Uterus (tissue), 4 donors: ENCODE measurements at places on chromosomes 12 and 14. TPM values are rescaled to one million over a fixed set of nuclear protein-coding genes. Genes with fewer than 3 reads are reported as not detected.

FAM222A gene
- not detected for total RNA-seq

- no peaks in the 10 kb centered on the region for H3K4me1 ChIP-seq
- no peaks in the 10 kb centered on the region for H3K27me3 ChIP-seq
- DNase-seq = no peak
- H3K36me3 ChIP-seq = no peaks in the 10 kb centered on the region
- H3K4me3 ChIP-seq = no peak overlapping the region
Observed at GRCh38 chr12:117064596-117064995, 34.6 kb downstream of the TESC start.

DNA sequence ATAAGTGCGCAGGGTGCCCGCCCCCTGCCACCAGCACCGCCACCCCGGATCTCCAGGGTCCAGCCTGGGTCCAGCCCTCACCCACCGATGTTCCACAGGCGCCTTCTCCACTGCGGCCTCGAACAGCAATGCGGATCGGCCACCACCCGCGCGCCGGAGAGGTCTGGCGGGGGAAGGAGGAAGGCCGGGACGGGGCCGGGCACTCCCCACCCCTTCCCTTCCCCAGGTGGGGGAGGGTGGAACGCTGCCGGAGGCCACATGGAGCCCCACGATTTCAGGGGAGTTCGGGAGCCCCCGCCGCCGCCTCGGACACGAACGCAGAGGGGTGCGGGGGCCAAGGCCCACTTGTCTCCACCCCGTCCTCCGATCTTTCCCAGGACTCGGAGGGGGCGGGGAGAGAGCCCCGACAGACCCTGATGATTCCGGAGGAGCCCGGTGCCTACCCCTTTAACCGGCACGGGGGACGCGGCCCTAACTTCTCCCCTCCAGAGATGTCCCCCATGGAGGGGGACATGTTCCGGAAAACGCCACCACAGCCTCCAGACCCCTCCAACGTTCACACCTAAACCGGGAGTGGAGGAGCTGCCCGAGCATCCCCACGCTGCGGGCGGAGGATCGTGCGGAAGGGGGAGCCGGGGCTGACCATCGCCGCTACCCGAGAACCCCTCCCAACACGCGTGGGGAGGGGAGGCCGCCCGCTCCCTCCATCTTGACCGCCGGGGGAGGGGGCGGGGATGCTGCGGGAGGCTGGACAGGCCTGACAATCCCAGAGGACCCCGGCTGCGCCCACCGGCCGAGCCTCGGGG, 1.1 kb downstream of the ATXN2 start:
- no peaks in the 10 kb centered on the region for H3K36me3 ChIP-seq
- peak overlapping the region; percentile 85 for H3K4me3 ChIP-seq
- DNase-seq = peak; percentile 41

GRCh38 chr12:112164011-112164660, 38.8 kb downstream of the TRAFD1 start:
- no peaks in the 10 kb centered on the region for H3K36me3 ChIP-seq
- H3K27ac ChIP-seq = no peak overlapping the region
- no peak for DNase-seq

CCDC88C gene
- 3.2 TPM for total RNA-seq

DNA sequence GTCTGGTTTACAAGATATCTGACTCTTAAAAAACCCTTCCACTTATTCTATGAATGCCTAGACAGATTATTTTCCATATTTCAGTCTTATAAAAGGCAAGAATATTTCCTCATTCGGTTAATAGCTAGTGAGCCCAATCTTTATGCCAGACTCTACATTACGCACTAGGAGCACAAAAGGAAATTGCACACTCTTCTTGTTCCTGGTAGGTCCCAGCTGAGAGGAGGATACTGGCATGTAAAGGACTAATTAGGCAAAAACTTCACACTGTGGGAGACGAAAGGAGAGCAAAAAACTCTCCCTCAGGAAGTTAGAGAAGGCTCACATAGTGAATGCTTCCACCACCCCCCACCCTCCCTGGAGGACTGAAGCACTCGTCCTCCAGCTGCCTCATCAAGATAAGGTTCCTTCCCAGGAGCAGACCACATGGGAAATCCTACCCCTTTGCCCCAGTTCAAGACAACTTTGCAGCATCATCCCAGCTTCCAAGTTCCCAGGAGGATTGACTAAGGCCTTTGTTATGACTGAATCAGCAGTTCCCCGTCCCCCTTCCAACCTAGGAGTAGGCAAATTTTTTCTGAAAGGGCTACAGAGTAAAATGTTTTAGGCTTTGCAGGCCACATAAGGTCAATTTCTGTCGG, 14.5 kb downstream of the CAPZA3 start:
- no peak overlapping the region for H3K4me3 ChIP-seq
- no peaks in the 10 kb centered on the region for H3K27me3 ChIP-seq
- no peak overlapping the region for H3K27ac ChIP-seq
- no peaks in the 10 kb centered on the region for H3K36me3 ChIP-seq
- no peaks in the 10 kb centered on the region for H3K4me1 ChIP-seq

DNA sequence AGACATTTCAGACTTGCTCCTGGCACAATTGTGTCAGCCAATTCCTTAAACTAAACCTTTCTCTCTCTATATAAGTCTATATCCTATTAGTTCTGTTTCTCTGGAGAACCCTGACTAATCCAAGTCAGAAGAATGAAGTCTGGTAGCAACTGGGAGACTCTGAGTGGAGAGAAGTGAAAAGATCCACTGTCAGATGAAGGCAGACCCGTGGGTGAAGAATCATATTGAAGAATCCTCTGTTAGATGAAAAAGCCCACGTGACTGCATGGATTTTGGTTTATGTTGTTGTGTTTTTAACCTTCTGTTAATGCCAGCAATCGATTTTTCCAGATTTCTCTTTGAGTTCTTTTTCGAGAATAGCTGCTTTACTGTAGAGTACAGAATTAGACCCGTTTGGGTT, 29.5 kb upstream of the APOLD1 start:
- no peaks in the 10 kb centered on the region for H3K27me3 ChIP-seq
- no peak overlapping the region for H3K4me3 ChIP-seq
- no peaks in the 10 kb centered on the region for H3K4me1 ChIP-seq
- H3K27ac ChIP-seq = no peak overlapping the region
- no peaks in the 10 kb centered on the region for H3K36me3 ChIP-seq
- no peak for DNase-seq

ERBB3 gene
- 3.8 TPM for total RNA-seq

DNA sequence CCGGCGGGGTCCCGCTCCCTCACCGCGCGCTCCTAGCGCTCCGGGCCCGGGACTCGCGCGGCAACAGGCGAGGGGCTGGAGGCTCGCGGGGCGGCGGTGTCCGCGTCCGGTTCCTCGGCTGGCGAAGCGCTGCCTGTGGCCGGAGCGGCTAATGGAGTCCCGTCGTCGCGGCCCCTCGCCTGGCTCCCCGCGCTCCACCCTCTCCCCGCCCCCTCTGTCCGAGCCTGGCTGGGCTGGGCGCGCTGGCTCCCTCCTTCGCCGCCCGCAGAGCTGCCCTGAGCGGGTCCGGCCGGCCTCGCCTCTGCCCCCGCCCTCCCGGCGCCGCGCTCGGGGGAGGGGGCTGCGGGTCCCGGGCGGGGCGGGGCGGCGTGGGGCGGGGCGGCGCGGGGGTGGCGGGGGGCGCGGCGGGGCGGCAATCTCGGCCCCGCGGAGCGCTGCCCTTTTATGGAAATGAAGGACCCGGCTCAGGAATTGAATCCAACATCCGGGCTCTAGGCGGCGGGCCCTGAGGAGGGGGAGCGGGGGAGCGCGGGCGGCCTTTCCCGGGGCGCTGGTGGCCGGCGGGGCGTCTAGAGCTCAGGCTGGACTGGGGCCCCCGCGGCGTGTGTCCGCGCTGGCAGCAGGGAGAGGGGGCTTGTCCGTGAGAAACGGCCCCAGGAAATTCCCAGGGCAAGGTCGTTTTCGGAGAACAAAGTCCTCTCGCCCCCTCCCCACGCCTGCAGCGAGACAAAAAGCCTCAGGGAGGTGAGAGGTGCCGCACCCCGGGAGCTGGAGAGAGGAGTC, at the start of gene FERMT2:
FERMT2 (minus strand) TSS at position 153 of the 783 bp plus-strand sequence. CDS start 482 bp downstream, outside the sequence.
- DNase-seq = peak; percentile 93
- H3K27ac ChIP-seq = peak within 1 kb of the TSS; percentile 100
- H3K36me3 ChIP-seq = no peaks in the 10 kb centered on the region
- H3K4me3 ChIP-seq = peak within 1 kb of the TSS; percentile 86
- no peaks in the 10 kb centered on the region for H3K4me1 ChIP-seq

HDAC7 gene
- total RNA-seq = 191 TPM

- no peak for DNase-seq
- H3K4me3 ChIP-seq = no peak overlapping the region
- no peaks in the 10 kb centered on the region for H3K36me3 ChIP-seq
- H3K27me3 ChIP-seq = no peaks in the 10 kb centered on the region
- H3K4me1 ChIP-seq = no peaks in the 10 kb centered on the region
- no peak overlapping the region for H3K27ac ChIP-seq
Observed at GRCh38 chr12:92470608-92471021, 232.2 kb upstream of the PLEKHG7 start.

GRCh38 chr12:62799126-62799736, 135.7 kb downstream of the PPM1H start:
- DNase-seq = peak; percentile 62
- H3K36me3 ChIP-seq = no peaks in the 10 kb centered on the region
- no peak overlapping the region for H3K4me3 ChIP-seq
- no peak overlapping the region for H3K27ac ChIP-seq
- no peaks in the 10 kb centered on the region for H3K27me3 ChIP-seq
- H3K4me1 ChIP-seq = no peaks in the 10 kb centered on the region

- H3K4me3 ChIP-seq = no peak overlapping the region
- no peaks in the 10 kb centered on the region for H3K4me1 ChIP-seq
- H3K27ac ChIP-seq = no peak overlapping the region
- no peaks in the 10 kb centered on the region for H3K36me3 ChIP-seq
Observed at GRCh38 chr12:46342562-46343033, 30.0 kb downstream of the SLC38A2 start.

TMEM263 gene
- 157 TPM for total RNA-seq

GRCh38 chr14:61417883-61418455, 96.6 kb downstream of the PRKCH start:
- H3K27ac ChIP-seq = peak overlapping the region; percentile 41
- H3K4me1 ChIP-seq = no peaks in the 10 kb centered on the region
- no peak for DNase-seq
- no peaks in the 10 kb centered on the region for H3K27me3 ChIP-seq
- no peaks in the 10 kb centered on the region for H3K36me3 ChIP-seq

BCL11B gene
- 0.29 TPM for total RNA-seq

- H3K36me3 ChIP-seq = no peaks in the 10 kb centered on the region
- peak within 1 kb of the TSS; percentile 99 for H3K27ac ChIP-seq
- no peaks in the 10 kb centered on the region for H3K4me1 ChIP-seq
- H3K27me3 ChIP-seq = no peaks in the 10 kb centered on the region
- H3K4me3 ChIP-seq = peak within 1 kb of the TSS; percentile 72
Observed at GRCh38 chr12:53499266-53500141, at the start of gene MAP3K12. TSS of gene MAP3K12 (minus strand) at chr12:53499458. CDS start at chr12:53487391, 12,067 bp downstream.

UBE2N gene
- 102 TPM for total RNA-seq

DNA sequence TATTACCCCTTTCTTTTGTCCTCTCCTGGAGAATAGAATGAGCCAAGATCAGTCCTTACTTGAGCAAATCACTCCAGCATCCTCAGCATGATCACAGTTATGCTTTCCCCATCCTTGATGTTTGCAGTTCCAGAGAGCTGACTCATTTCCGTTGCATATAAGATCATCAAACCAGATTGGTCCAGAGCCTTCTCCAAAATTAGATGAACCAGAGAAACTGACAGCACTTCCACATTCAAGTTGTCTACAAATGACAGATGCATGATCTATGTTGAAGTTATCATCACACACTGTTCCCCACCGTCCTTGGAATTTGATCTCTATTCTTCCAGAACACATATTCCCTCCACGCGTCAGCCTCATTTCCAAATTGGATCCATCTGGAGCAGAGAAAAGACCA, 4.8 kb downstream of the CD163 start:
- no peak for DNase-seq
- no peak overlapping the region for H3K27ac ChIP-seq
- no peak overlapping the region for H3K4me3 ChIP-seq
- H3K36me3 ChIP-seq = no peaks in the 10 kb centered on the region
- no peaks in the 10 kb centered on the region for H3K27me3 ChIP-seq

GRCh38 chr14:54337314-54337713, 59.5 kb upstream of the CDKN3 start:
- no peaks in the 10 kb centered on the region for H3K36me3 ChIP-seq
- DNase-seq = no peak
- no peak overlapping the region for H3K27ac ChIP-seq
- H3K4me1 ChIP-seq = no peaks in the 10 kb centered on the region
- no peak overlapping the region for H3K4me3 ChIP-seq
- no peaks in the 10 kb centered on the region for H3K27me3 ChIP-seq

DNA sequence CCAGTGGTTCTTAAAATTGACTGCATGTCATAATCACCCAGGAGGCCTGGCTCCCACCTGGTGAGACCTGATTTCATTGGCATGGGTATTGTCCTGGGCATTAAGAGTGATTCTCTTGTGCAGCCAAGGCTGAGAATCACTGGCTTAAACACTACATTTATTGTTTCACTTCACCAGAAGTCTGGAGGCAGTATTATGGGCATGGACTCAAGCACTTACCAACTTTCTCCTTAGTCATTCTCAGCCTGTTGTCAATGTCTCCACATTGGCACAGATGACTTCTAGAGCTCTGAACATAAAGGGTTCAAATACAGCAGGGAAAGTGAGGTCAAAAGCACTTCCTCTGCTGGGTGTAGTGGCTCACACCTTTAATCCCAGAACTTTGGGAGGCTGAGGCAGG, 25.6 kb upstream of the GCH1 start:
- no peaks in the 10 kb centered on the region for H3K36me3 ChIP-seq
- no peaks in the 10 kb centered on the region for H3K4me1 ChIP-seq
- H3K27ac ChIP-seq = no peak overlapping the region
- DNase-seq = no peak
- H3K27me3 ChIP-seq = no peaks in the 10 kb centered on the region
- no peak overlapping the region for H3K4me3 ChIP-seq

GRCh38 chr14:76376878-76377734, 1.2 kb downstream of the ESRRB start:
- peaks cover 8% of the 10 kb centered on the region for H3K4me1 ChIP-seq
- H3K36me3 ChIP-seq = no peaks in the 10 kb centered on the region
- no peak overlapping the region for H3K4me3 ChIP-seq
- no peak overlapping the region for H3K27ac ChIP-seq

CYP27B1 gene
- total RNA-seq = not detected

- no peak overlapping the region for H3K4me3 ChIP-seq
- H3K27ac ChIP-seq = no peak overlapping the region
- no peaks in the 10 kb centered on the region for H3K27me3 ChIP-seq
- no peak for DNase-seq
- no peaks in the 10 kb centered on the region for H3K4me1 ChIP-seq
Observed at GRCh38 chr14:47226877-47227520, 448.4 kb downstream of the MDGA2 start.

KRT3 gene
- not detected for total RNA-seq

CLEC6A gene
- total RNA-seq = not detected
